ENCODE measurements at places on chromosomes 12 and 14.

GRCh38 chr12:87315-87714 is 20.7 kb downstream of the IQSEC3 start:
- DNase-seq: no peak

- DNase-seq: no peak
Measured at GRCh38 chr12:6465467-6466183, 4.9 kb downstream of the VAMP1 start.

GRCh38 chr12:101746196-101746595 is 6.9 kb upstream of the SYCP3 start:
- no peak for DNase-seq

- DNase-seq: no peak
Measured at GRCh38 chr14:101839236-101839635, 77.7 kb downstream of the PPP2R5C start.

- no peak for DNase-seq
Measured at GRCh38 chr12:115354007-115354890, 670.3 kb upstream of the TBX3 start.

Data from activated CD4-positive, alpha-beta T cell treated with anti-CD3 and anti-CD28 coated beads for 4 hours (primary cell).